ENCODE measurements at places on chromosomes 13 and 19.

- no peak overlapping the region for H3K27ac ChIP-seq
- no peaks in the 10 kb centered on the region for H3K4me1 ChIP-seq
- no peak for DNase-seq
- no peaks in the 10 kb centered on the region for H3K36me3 ChIP-seq
- H3K27me3 ChIP-seq: no peaks in the 10 kb centered on the region
- no peak overlapping the region for H3K4me3 ChIP-seq
Observed at GRCh38 chr13:89486065-89486464, 1814.9 kb downstream of the SLITRK5 start.

DNA sequence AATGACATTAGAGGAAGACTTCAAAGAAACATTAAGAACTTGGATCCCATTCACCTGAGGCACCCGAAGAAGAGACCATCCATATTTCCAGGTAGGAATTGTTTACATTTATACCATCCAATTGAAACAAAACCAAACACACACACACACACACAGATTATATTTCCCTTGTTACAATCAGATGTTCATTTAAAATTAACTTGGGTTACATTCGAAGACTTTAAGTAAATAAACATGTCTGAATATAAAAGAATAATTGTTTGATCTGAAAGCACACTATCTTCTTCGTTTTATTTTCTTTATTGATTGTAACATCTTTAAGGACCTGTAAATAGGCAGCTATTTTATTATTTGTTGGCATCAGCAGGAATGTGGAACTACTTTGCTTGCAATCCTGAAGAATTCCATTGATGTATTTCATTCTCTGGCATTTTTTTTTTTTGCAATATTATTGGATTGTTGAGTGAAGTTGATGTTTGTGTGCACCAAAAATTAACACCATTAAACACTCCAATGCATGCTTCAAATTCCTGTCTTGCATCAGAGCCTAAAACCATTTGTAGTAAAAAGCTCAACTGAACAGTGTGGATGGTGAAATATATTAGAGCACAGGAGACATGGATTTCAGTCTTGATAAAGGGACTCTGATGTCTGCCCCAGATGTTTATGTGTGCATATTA, 85.3 kb upstream of the FRY start:
- no peak overlapping the region for H3K27ac ChIP-seq
- no peak overlapping the region for H3K4me3 ChIP-seq
- H3K27me3 ChIP-seq: no peaks in the 10 kb centered on the region
- peaks cover 6% of the 10 kb centered on the region for H3K4me1 ChIP-seq
- H3K36me3 ChIP-seq: no peaks in the 10 kb centered on the region

DNA sequence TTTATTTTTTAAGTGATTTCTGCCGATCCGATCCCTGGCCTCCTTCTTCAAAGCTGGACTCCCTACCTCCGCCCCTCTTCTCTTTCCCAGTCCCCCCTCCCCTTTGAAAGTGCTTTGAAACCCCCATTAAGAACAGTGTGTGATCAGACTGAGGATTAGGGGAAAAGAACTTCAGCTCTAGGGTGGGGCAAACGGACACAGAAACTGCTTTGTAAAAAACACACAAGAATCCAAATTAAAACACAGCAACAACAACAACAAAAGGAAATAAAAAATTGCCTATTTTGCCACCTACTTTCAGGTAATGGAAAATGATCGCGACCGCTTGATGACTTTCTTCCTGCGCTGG, 1.4 kb downstream of the SPRY2 start:
- no peak overlapping the region for H3K27ac ChIP-seq
- no peaks in the 10 kb centered on the region for H3K4me1 ChIP-seq
- no peak for DNase-seq

- no peaks in the 10 kb centered on the region for H3K27me3 ChIP-seq
- no peak overlapping the region for H3K4me3 ChIP-seq
- H3K36me3 ChIP-seq: no peaks in the 10 kb centered on the region
- H3K4me1 ChIP-seq: no peaks in the 10 kb centered on the region
Observed at GRCh38 chr19:27774827-27775226, 1438.1 kb downstream of the UQCRFS1 start.

GRCh38 chr13:100394005-100394695, 194.4 kb downstream of the GGACT start:
- peaks cover 26% of the 10 kb centered on the region for H3K4me1 ChIP-seq
- H3K4me3 ChIP-seq: peak overlapping the region; percentile 29
- no peaks in the 10 kb centered on the region for H3K27me3 ChIP-seq
- no peaks in the 10 kb centered on the region for H3K36me3 ChIP-seq
- DNase-seq: peak; percentile 91

Data from MM.1S (cell line).